Ascending aorta (tissue), 2 donors: ENCODE measurements at places on chromosomes 5 and 9.
A peak's percentile ranks its signal among the peaks of the same experiment; 100 is the strongest.

- peak overlapping the region; percentile 88 for H3K27ac ChIP-seq
- no peaks in the 10 kb centered on the region for H3K36me3 ChIP-seq
- peaks cover 9% of the 10 kb centered on the region for H3K4me1 ChIP-seq
- no peak for DNase-seq
- H3K27me3 ChIP-seq = no peaks in the 10 kb centered on the region
Observed at GRCh38 chr9:93092251-93092991, 3.6 kb upstream of the CARD19 start.

DNA sequence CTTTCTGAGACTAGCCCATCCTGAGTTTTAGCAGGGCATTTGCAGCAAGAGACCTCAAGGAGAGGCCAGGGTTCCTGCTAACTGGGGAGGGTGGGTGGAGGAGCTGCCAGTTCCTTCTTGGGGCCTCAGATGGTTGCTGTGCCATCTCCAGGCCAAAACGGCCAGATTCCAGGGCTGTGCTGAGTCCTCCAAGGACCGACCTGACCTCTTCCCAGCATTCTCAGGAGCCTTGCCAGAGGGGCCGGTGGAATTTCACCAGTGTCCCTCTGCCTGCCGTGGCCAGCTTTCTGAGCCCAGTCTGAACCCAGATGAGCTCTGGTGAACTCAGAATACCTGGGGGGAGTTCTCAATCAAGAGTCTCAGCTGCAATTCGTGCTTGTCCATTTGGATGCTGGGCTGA is 54.3 kb downstream of the TSTD2 start:
- no peak overlapping the region for H3K27ac ChIP-seq
- H3K36me3 ChIP-seq = peaks cover 7% of the 10 kb centered on the region
- no peak for DNase-seq
- no peaks in the 10 kb centered on the region for H3K27me3 ChIP-seq

DNA sequence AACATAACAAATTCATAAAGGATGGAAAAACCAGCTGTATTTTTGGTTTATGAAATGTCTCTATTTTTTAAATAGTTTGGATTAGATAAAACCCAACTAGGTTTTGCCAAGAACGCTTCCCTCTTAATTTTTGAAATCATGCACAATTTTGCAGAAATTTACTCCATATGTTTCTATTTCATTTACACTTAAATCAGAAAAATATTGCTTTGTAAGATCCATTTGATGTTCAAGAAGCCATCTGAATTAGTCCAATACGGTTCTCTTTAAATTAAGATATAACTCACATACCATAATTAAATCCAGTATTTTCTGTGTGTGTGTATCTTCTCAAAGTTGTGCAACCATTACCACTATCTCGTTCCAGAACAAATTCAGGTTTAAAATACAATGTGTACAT is 78.6 kb upstream of the FBXL7 start:
- no peak overlapping the region for H3K4me3 ChIP-seq
- H3K36me3 ChIP-seq = no peaks in the 10 kb centered on the region
- no peaks in the 10 kb centered on the region for H3K27me3 ChIP-seq
- no peak overlapping the region for H3K27ac ChIP-seq
- no peak for DNase-seq
- no peaks in the 10 kb centered on the region for H3K4me1 ChIP-seq

DNA sequence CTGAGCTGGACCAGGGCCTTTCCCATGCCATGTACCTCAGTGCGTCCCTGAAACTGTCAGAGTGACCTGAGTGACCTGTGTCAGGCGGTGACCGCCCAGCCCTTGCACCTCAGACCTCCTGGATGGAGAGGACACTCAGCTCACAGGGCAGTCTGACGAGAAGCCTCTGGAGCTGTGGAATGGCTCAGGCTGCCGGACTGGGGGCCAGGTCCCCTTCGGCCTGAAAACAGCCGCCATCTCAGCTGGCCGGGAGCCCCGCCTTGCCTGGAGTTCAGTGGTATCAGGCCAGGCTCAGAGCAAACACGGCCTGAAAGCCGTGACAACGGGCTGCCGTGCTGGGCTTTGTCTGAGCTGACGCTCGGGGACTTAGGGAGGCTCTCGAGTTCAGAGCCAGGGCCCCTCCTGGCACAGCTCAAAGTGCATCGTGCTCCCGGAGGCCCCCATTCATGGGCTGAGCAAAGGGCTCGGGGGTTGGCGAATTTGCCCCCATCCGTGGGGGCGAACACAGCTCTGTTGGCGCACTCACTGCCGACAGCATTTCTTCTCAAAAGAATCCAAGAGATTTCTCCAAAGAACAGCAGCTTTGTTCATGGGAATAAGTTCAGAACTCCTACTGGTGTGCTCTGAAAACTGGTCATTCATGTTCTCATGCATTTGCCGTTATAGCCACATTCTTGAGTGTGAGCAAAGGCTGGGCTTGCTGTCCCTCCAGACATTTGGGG is 8.4 kb upstream of the SLC9A3 start:
- peaks cover 10% of the 10 kb centered on the region for H3K27me3 ChIP-seq
- H3K36me3 ChIP-seq = no peaks in the 10 kb centered on the region
- no peaks in the 10 kb centered on the region for H3K4me1 ChIP-seq

DNA sequence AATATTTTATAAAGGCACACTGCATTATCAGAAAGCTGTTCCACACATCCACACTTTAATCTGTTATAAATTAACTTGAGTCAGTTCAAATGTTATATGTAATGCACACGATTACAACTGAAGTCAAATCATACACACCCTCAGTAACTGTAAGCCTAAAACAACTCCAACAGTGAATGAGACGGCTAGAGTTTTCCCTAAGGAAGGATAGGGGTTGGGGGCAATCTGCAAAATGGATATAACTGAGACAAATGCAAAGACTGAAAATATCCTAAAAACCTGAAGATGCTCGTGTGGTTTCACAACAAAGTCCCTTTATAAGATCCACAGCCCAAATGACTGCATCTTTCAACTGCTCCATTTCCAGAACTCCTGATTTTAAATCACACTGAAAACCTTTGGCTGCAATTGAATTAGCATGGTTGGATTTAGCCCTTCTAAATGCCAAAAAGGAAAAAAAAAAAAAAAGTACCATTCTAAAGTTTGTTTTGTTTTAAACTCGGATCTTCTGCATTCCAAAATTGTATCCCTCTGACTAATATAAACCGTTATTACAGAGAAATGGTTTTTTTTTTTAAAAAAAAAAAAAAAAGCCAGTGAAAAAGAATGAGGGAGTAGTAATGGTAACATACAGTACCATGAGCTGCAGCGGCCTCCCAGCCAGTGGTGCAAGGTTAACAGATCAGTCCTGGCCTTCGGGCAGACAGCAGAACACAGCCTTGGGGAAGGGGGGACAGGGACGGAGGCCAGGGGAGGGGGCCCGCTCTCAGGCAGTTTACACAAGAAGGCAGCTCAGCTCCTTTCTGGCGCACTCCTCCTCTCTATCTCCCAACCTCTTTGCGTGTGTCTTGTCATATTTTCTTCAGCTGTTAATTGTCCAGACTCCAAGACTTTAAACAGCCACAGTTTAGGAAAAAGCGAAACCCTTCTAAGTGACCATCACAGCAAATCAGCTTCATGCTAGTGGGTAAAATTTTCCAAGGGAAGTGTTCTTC is 166.1 kb downstream of the BNC2 start:
- peak; percentile 83 for DNase-seq
- no peaks in the 10 kb centered on the region for H3K27me3 ChIP-seq
- H3K27ac ChIP-seq = peak overlapping the region; percentile 94

GRCh38 chr5:158691631-158692255 is 408.0 kb downstream of the EBF1 start:
- H3K4me1 ChIP-seq = no peaks in the 10 kb centered on the region
- no peak overlapping the region for H3K27ac ChIP-seq
- no peaks in the 10 kb centered on the region for H3K27me3 ChIP-seq
- no peaks in the 10 kb centered on the region for H3K36me3 ChIP-seq
- no peak for DNase-seq

DNA sequence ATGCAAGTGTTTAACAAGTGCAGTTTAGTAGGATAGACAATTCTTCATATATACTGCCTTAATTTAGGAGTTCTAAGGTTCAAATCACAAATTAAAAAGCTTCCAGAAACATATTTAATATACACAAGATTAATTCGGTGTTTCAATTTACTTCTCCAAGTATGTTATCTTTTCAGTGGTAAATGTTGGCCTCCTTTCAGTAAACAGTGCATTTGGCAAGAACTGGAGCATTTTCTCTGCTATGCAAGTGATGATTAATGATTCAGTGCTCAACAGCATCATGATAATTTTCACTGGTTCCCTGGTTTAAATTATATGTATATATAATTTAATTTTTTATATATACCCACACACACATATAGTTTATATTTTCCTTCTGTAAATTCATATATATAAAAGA is 541.7 kb downstream of the EFNA5 start:
- no peaks in the 10 kb centered on the region for H3K36me3 ChIP-seq
- DNase-seq = no peak
- no peaks in the 10 kb centered on the region for H3K4me1 ChIP-seq
- no peaks in the 10 kb centered on the region for H3K27me3 ChIP-seq

GRCh38 chr5:174793684-174794328 is 69.4 kb downstream of the MSX2 start:
- peak; percentile 61 for DNase-seq
- H3K27ac ChIP-seq = no peak overlapping the region
- H3K4me3 ChIP-seq = no peak overlapping the region

- H3K4me1 ChIP-seq = no peaks in the 10 kb centered on the region
- no peaks in the 10 kb centered on the region for H3K27me3 ChIP-seq
- no peak overlapping the region for H3K4me3 ChIP-seq
- DNase-seq = no peak
- no peaks in the 10 kb centered on the region for H3K36me3 ChIP-seq
Observed at GRCh38 chr9:104980039-104980654, 52.2 kb upstream of the ABCA1 start.

- peak within 1 kb of the TSS; percentile 89 for H3K27ac ChIP-seq
- H3K27me3 ChIP-seq = no peaks in the 10 kb centered on the region
- H3K4me1 ChIP-seq = peaks cover 22% of the 10 kb centered on the region
- no peaks in the 10 kb centered on the region for H3K36me3 ChIP-seq
- DNase-seq = peak; percentile 50
Observed at GRCh38 chr5:95730730-95731570, at the start of gene RHOBTB3. Gene RHOBTB3, plus strand, starts transcription at chr5:95731336. Its CDS starts 347 bp downstream, at chr5:95731683.

DNA sequence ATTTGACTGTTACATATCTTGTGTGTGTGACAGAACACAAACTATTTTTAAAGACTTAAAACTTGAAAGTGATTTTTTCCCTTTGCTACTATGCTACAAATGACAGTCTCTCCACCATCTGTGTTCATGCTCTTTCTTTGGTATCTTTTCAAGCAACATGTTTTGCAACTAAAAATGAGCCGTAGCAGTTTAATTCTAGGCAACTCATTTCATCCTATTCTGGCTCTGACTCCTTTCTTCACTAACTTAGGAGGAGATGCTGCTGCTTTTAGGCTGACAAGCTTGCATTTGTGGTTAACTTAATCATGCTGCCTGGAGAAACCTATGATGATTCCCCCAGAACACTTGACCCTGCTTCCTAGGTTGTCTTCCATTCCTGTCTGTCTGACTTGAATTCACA is 100.6 kb downstream of the HACD4 start:
- H3K27ac ChIP-seq = no peak overlapping the region
- DNase-seq = no peak
- no peak overlapping the region for H3K4me3 ChIP-seq

DNA sequence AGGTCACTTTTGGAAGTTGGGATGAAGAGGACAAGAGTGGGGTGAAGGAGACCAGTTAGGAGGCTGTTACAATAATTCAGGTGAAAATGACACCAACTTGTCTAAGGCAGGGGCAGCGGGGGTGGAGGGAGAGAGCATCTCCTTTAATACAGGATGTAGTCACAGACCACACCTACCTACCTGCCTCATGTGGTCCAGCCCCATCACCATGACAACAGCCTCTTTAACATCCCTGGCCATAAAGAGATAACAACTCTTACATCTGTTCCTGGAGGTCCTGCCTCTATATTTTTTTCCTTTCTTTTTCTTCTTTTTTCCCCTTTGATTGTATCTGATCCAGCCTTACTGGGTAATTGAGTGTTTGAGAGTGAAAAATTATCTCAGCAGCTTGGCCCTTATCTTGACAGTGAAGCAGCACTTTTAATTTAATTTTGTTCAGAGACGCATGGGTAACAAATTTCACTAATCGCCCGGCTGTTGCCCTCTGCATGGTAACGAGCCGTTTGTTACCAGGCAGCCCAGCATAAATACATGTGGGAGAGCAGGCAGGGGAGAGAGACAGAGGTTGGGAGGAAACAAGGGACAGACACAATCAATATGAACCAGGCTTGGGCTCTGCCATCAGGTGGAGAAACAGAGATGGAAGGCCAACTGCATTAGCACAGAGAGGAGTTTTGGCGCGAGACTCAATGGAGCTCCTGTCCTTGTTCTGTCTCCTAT is 338.1 kb downstream of the ASTN2 start:
- no peaks in the 10 kb centered on the region for H3K36me3 ChIP-seq
- H3K4me1 ChIP-seq = no peaks in the 10 kb centered on the region
- no peaks in the 10 kb centered on the region for H3K27me3 ChIP-seq

DNA sequence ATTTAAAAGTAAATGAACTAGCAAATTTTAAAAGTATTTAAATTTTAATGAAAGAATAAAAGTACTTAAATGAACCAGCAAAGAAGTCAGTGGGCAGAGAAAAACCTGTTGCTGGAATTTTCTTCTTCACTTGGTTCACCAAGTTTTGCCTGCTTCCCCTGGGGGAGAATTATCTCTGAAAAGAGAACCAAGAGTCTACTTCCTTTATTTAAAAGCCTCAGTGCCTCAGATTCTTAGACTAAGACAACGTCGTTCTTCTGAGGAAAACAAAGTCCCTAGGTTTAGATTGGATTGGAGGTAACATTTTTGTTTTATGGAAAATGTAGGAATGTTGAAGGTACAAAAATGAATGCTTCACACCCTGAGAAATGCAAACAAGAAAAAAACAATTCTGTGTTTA is 7.4 kb upstream of the KLF4 start:
- no peaks in the 10 kb centered on the region for H3K4me1 ChIP-seq
- no peaks in the 10 kb centered on the region for H3K36me3 ChIP-seq
- no peak overlapping the region for H3K4me3 ChIP-seq
- no peaks in the 10 kb centered on the region for H3K27me3 ChIP-seq

- no peaks in the 10 kb centered on the region for H3K4me1 ChIP-seq
- H3K4me3 ChIP-seq = no peak overlapping the region
- H3K36me3 ChIP-seq = no peaks in the 10 kb centered on the region
- H3K27me3 ChIP-seq = no peaks in the 10 kb centered on the region
Observed at GRCh38 chr5:35409361-35409760, 179.1 kb upstream of the PRLR start.

GRCh38 chr5:136722086-136722485 is 356.7 kb upstream of the TRPC7 start:
- no peak overlapping the region for H3K4me3 ChIP-seq
- DNase-seq = no peak
- H3K27me3 ChIP-seq = no peaks in the 10 kb centered on the region
- no peaks in the 10 kb centered on the region for H3K36me3 ChIP-seq
- no peaks in the 10 kb centered on the region for H3K4me1 ChIP-seq

GRCh38 chr5:93428868-93429267 is 152.2 kb downstream of the NR2F1-AS1 start:
- no peaks in the 10 kb centered on the region for H3K4me1 ChIP-seq
- no peaks in the 10 kb centered on the region for H3K27me3 ChIP-seq
- DNase-seq = no peak
- H3K27ac ChIP-seq = no peak overlapping the region
- no peaks in the 10 kb centered on the region for H3K36me3 ChIP-seq
- H3K4me3 ChIP-seq = no peak overlapping the region
